ENCODE measurements at places on chromosomes 12 and 14.

- no peak for DNase-seq
Observed at GRCh38 chr12:101962486-101962885, 85.1 kb downstream of the DRAM1 start.

GRCh38 chr14:24258548-24259265, 4.3 kb downstream of the TGM1 start:
- no peak for DNase-seq

- no peak for DNase-seq
Observed at GRCh38 chr12:91332302-91332701, 149.7 kb upstream of the DCN start.

GRCh38 chr14:95225251-95225887, 68.0 kb upstream of the DICER1 start:
- no peak for DNase-seq

GRCh38 chr14:22184157-22184829, 404.7 kb downstream of the DAD1 start:
- no peak for DNase-seq

DNA sequence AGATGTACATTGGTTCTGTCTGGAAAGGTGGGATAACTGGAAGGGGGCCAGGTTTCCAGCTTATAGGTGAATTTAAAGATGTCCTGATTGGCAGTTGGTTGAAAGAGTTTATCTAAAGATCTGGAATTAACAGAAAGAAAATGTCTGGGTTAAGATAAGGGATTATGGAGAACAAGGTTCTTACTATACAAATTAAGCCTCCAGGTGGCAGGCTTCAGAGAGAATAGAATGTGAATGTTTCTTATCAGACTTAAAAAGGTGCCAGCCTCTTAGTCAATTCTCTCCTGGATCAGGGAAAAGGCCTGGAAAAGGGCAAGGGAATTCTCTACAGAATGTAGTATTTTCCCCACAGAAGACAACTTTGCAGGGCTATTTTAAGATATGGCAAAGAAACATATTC, 53.1 kb downstream of the CNTN1 start:
- DNase-seq, result no peak

- peak; percentile 10 for DNase-seq
Observed at GRCh38 chr14:100828031-100828769, 2.3 kb downstream of the MEG3 start.

- no peak for DNase-seq
Observed at GRCh38 chr12:93657071-93657470, 20.1 kb upstream of the CRADD start.

DNA sequence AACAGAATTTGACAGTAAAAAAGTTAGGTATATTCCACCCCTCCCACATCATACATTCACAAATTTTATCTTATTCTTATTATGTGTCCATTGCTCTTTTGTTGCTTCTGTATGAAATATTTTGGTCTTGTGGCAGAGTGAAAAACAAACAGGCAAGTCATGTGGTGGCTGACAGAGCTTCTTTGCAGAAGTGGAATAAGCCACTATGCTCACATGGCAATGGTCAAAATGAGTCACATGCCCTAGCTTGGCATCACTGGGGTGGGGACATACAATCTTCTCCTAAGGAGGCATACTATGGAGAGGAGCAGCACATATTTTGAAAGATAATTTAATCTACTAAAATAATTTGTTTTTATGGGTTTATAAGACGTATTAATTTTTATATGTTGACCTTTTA, 27.7 kb upstream of the CMA1 start:
- DNase-seq, result peak; percentile 13

GRCh38 chr12:27366621-27367020, 34.0 kb downstream of the BMAL2 start:
- DNase-seq, result no peak

DNA sequence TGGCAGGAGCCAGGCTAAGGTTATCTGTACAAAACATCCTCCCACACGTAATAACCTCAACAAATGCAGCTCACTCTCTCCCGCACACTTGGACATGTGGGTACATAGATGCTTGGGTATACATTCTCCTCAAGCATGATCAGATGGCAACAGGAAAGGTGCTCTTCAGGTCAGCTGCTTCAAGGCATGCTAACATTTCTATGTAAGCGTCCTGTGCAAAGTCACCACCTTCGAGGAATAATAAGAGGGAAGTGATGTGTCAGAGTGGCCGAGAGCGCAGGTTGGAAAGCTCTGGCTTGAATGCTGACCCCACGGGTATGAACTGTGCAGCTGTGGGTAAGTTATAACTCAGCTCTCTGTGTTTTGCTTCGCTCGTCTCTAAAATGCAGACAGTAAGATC, 24.2 kb upstream of the SLC6A12 start:
- no peak for DNase-seq

GRCh38 chr14:61360796-61361525, 39.6 kb downstream of the PRKCH start:
- DNase-seq, result no peak

GRCh38 chr12:43132291-43132690, 419.7 kb downstream of the ADAMTS20 start:
- DNase-seq, result no peak

GRCh38 chr12:63955831-63956666, 111.5 kb downstream of the SRGAP1 start:
- DNase-seq, result no peak

DNA sequence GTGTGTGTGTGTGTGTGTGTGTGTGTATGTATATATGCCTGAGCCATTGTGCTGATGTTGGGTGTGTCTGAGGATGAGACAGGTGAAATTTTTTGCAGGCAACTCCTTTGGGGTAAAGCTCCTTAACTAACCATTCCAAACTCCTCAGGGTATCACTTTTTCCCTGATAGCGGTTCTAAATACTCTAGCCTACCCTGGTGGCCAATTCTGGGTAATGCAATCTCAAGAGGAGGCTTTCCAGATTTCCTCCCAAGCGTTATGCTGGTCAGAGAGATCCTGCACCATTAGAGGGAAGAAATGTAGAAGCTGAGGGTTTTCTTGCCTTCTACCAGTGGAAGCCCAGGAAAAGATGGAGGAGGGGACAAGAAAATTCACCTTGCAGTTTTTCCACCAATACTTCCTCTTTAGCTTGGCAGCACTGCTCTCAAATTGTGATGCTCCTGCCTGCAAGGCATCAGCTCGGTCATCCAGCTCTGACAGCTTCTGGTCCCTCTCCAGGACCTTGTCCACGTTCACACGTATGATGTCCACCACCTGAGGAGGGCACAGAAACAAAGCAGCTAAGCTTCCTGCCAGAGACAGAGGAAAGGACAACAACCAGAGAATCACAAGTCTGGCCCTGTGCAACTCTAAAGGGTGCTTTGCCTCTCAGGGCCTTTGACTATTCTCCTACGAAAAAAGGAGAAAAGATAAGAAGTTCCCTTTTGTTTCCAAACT, 4.9 kb downstream of the VAMP1 start:
- peak; percentile 59 for DNase-seq

DNA sequence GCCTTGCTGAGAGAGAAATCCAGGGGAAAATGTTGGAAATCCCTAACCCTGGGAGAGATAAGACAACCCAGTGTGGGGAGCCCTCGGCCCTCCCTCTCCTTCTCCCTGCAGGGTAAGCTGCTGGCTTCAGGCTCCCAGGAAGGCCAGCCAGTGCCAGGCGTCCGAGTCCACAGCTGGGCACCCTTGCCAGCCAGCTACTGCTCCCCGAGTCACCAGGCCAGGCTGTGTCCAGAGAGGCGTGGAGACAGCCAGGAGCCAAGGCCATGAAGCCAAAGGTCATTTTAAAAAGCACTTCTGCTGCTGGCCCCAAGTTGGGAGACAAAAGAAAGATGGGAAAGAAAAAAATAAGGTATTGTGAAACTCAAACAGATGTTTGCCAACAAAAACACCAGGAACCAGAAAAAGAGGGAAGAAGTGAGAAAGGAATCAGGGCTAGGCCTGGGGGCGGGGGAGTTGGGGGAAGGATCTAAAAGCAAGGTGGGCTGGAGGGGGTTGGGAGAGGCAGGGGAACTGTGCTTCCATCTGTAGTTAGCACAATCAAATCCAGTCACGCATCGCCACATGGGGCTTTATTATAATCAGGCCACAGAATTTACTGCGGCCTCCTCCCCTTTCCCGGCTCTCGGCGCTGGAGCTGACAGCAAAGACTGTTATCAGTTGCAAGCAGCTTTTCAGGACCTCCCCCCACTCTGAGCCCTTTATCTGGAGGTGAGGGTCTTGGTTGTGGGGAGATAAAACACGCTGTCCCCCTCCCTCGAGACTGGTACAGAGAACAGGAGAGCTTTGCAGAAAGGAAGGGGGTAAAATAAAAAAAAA, 33.5 kb downstream of the RBM19 start:
- no peak for DNase-seq

DNA sequence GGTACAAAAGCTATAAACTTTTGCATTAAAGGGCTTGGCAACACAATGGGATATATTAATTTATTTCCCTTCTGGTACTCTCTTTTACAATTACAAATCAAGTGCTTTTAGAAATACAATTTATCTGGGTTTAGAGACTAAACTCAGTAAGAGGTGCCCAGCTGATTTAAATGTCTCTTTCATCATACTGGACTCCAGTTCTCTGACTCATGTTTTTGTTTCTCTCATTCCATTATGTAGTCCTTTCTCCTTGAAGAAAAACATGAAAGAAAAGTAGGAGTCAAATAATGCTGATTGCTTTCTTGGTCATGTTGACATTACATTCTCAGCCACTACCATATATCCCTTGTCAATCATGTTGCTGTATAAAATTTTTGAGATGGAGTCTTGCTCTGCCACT, 36.3 kb upstream of the CFL2 start:
- DNase-seq, result no peak

GRCh38 chr12:107099917-107100316, 6.6 kb upstream of the CRY1 start:
- DNase-seq, result no peak

DNA sequence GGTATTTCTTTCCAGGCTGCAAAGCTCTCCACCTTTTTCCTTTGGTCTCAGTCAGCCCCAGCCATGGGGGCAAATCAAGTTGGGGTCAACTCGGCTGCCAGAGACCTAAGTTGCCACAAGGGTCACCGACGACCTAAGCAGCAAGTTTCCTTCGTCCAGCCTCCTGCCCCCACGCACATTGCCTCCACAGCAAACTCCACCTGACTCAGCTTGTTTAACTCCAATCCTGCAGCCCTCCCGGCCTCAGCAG, 767 bp upstream of the KCNMB4 start:
- DNase-seq, result no peak

DNA sequence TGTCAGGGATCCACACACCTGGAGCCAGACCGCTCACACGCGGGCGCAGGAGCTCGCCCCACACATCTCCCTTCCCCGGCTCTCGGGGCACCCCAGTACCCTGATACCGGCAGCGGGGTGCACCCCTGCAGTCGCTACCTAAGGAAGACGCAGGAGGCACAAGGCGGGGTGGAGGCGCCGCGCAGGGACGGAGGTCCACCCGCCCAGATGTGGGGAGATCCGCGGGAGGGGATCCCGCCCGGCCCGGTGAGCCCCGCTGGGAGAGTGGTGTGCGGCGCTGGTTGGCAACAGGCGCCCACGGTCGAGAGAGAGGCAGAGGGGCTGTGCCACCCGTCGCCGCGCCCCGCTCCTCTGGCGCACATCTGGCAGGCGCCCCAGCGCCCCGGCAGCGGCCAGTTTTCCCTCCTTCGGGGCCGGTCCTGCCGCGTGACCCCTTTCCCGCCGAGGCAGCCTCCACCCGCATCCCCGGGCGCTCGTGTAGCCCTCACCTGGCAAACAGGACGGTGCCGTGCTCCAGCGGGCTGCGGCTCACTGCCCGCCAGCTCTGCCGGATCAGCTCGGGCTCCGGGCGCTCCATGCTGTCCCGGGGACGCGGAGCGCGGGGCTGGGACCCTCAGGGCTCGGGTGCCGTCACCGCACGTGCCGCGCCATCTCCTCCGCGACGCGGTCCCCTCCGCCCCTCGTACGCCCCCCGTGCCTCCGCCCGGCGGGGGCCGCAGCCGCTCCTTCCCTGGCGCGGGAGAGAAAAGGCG, 469 bp downstream of the NGB start:
- no peak for DNase-seq

DNA sequence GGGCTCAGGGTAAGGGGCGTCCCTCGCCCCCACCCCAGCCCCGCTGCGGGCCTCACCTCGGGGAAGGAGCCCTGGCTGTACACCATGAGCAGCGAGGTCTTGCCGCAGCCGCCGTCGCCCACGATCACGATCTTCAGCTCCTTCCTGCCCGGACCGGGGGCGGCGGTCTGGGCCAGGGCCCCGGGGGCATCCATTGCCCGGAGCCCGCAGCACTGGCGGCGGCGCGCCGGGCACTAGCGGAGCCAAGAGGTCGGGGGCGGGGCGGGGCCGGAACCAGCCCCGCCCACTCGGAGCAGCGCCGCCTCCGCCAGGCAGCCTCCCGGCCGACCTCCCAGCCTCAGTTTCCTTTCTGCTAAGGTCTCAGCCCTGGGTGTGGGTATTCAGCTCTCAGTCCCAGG, at the start of gene RHOF:
Gene RHOF (minus strand): TSS at position 249 of the 398 bp plus-strand sequence. CDS start 55 bp downstream, at position 194.
- DNase-seq, result peak; percentile 84

DNA sequence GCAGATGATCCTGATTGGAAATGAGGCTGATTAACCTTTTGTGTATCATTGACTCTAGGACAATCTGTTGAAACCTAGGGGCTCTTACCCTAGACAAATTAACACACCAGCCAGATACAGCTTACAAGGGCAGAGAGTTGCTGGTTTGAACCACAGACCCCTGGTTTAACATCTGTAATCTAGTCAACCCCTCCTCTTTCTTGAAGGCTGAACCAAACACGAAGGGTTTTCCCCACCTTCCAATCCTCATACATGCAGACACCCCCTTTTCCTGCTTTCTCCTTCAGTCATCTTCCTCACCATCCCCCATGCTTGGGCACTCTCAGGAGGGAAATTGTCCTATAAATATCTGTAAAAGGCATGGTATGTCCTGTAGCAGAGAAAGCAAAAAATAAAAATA, 126.0 kb upstream of the HIF1A start:
- no peak for DNase-seq

GRCh38 chr12:89791286-89791685, 82.6 kb upstream of the ATP2B1 start:
- no peak for DNase-seq

DNA sequence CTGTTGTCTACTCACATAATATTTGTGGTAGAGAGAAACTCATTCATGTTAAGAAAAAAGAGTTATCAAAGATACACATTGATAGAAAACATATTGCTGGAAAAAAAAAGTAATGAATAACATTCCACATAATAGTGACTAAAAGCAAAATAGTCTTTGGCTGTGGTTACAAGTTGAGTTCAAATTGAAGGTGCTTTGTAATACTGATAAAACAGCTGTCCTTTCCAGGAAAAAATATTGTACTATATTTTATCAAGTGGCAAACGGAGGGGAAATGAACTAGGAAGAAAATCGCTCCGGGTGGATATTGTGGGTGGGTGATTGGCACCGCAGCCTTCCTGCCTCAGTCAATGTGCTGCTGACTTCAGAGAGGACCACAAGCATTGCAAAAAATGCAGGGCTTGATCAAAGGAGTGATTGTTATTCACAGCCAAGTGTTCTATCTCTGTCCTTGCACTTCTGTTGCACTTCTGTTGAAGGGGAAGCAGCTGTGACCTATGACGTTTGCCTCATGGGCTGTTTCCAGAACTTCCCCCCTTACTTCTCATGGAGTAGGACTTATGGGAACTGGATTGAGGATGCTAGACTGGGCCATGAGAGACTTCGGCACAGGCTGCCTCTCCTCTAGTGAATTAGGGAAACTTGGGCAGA, 114.4 kb downstream of the VRK1 start:
- no peak for DNase-seq

GRCh38 chr14:64990296-64990695, 3.6 kb downstream of the FNTB start:
- DNase-seq, result peak; percentile 10

- no peak for DNase-seq
Observed at GRCh38 chr12:126535971-126536370, 1470.7 kb downstream of the AACS start.

GRCh38 chr14:76784881-76785280, 23.6 kb downstream of the VASH1 start:
- DNase-seq, result peak; percentile 70

All from stimulated activated naive CD8-positive, alpha-beta T cell treated with anti-CD3 and anti-CD28 coated beads, Interleukin-15, Interleukin-2, amounts not matched to agents 100 U/mL and 50 U/mL, for 24 hours (primary cell).